ENCODE measurements at places on chromosomes 7 and 10.

- no peak for DNase-seq
Observed at GRCh38 chr7:22320416-22320815, 36.5 kb downstream of the RAPGEF5 start.

DNA sequence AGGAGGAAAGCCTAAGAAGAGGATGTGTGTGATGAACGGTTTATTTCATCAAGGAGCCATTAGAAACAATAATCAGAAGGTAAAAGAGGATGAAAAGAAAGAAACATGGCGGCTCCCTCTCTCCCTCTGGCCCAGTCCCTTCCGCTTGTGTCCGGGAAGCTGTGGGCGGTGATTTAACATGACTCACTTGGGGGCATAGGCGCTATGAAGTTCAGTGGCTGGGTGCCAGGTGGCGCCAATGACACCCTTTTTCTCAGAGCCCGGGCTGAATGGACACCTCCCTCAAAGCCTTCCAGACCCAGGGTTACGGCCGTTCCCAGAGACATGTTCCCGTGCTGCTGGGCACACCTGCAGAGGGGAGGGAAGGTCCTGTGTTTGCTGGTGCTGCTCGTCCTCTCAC is 244.0 kb downstream of the SKAP2 start:
- no peak for DNase-seq

DNA sequence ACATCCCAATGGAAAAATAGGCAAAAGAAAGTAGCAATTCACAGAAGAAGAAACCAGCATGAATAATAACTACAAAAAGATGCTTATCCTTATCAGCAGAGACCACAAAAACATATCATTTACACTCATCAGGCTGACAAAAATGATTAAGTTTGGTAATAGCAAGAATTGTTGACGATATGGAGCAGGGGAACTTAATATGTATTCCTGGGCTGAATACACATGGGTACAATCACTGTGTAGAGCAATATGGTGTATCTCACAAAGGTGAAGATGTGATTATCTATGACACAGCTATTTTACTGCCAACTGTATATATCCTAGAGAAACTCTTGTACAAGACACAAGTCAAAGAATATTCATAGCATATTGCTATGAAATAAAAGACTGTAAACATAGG is 141.8 kb upstream of the NOBOX start:
- no peak for DNase-seq

- DNase-seq = no peak
Observed at GRCh38 chr7:70695795-70696083, 436.2 kb upstream of the GALNT17 start.

- no peak for DNase-seq
Observed at GRCh38 chr10:76251841-76252671, 820.6 kb downstream of the LRMDA start.

DNA sequence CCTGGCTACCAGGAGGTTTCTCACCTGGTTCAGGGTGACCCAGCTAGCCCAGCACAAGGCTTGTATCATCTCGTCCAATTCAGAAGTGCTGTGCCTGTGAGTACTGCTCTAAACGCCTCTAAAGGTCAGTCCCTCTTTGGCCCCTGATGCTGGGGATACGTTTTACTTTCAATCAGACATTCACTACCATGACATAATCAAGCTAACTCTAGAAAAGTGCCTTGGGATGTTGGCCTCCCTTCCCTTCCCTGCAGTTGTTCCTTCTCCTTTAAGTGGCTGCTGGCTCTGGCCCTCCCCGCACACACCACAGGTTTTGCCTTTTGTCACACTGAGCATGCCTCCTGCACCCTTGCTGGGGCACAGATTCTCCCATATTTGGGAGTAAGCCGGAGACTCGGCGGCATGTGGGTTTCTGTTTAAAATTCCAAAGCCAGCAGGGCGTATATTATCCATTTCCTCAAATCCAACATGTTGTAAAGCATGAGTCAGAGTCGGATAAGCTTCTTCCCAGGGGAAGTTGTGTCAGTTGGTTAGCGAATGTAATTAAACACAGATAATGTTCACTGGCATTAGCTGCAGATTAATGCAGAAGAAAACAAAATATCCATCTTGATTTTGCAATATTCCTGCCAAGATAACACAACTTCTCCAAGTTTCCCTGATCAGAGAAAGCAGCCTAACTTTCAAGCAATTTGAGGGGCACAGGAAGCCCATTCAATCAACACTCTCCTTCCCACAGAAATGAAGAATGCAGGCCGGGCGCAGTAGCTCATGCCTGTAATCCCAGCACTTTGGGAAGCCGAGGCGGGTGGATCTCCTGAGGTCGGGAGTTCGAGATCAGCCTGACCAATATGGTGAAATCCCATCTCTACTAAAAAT is 31.8 kb upstream of the VCL start:
- DNase-seq = no peak

GRCh38 chr7:51313738-51314425 is 2.7 kb downstream of the COBL start:
- DNase-seq = no peak

DNA sequence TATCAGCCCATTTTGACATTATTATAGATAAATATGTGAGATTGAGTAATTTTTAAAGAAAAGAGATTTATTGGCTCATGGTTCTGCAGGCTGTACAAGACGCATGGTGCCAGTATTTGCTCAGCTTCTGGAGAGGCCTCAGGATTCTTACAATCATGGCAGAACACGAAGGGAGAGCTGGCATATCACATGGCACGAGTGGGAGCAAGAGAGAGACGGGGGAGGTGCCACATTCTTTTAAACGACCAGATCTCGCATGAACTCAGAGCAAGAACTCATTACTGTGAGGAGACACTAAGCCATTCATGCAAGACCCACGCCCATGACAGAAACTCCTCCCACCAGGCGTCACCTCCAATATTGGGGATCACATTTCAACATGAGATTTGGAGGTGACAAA is 40.1 kb upstream of the ZNF488 start:
- no peak for DNase-seq

DNA sequence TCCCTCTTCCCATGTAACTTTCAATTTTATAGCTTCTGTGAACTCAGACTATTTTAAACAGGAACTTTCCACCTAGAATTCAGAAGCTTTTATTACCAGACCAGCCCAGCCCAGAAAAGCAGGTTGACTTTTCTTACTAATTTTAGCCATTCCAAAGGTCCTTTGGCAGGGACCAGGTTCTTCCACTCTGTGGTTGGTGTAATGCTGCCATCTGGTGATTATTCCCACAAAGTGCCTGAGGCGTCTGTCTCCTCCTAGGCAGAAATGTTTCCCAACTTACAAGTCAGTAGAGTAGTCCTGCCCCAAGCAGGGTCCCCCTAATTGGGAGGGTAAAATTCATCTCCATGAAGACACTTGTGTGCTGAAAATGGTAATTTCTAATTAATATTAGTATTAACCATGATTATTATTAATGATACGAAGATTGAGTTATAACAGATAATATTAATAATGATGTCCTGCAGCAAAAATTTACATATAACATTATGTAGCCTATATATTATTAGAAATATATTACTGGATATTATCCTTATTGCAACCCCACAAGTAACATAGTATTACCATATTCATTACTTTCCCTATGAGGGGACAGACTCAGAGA is 53.0 kb upstream of the PPP1R17 start:
- DNase-seq = no peak

GRCh38 chr7:158113321-158114025 is 474.1 kb downstream of the PTPRN2 start:
- no peak for DNase-seq

Measured in activated T-cell treated with anti-CD3 and anti-CD28 coated beads for 24 hours (primary cell).